ENCODE measurements at places on chromosomes 1 and 21. TPM values are rescaled to one million over a fixed set of nuclear protein-coding genes. Genes with fewer than 3 reads are reported as not detected.

Gene A3GALT2
- not detected for total RNA-seq

Gene ALPL
- 17.4 TPM for total RNA-seq

Gene RGS13
- 0.29 TPM for total RNA-seq

Gene PADI4
- not detected for total RNA-seq

Gene F11R
- 48.8 TPM for total RNA-seq

Gene OBSCN
- total RNA-seq = 40.0 TPM

Gene PADI1
- 0.33 TPM for total RNA-seq

Gene APP
- 546 TPM for total RNA-seq

Gene CLCA1
- total RNA-seq = not detected

Gene SYPL2
- total RNA-seq = 0.44 TPM

Gene SH2D5
- total RNA-seq = not detected

Gene DDX20
- 25.9 TPM for total RNA-seq

Gene ST3GAL3
- total RNA-seq = 23.0 TPM

Gene ECE1
- total RNA-seq = 112 TPM

Gene OR2T35
- total RNA-seq = not detected

Gene HLX
- 5.0 TPM for total RNA-seq

Gene EPHB2
- total RNA-seq = 1.3 TPM

Gene TAL1
- total RNA-seq = 2.3 TPM

Gene EFNA3
- 1.6 TPM for total RNA-seq

Gene S100A13
- total RNA-seq = 221 TPM

Gene SLC1A7
- not detected for total RNA-seq

Gene ADGRL4
- 21.2 TPM for total RNA-seq

Gene BCL10
- total RNA-seq = 23.6 TPM

Gene RXRG
- 0.16 TPM for total RNA-seq

Gene RUNX1
- total RNA-seq = 24.8 TPM

Gene NUP210L
- total RNA-seq = not detected

Gene IER5
- 6.9 TPM for total RNA-seq

Gene DCST1
- 0.66 TPM for total RNA-seq

Gene NMNAT2
- total RNA-seq = 2.4 TPM

Gene CD34
- 22.2 TPM for total RNA-seq

Gene SYNC
- 9.8 TPM for total RNA-seq

Gene CASQ2
- total RNA-seq = 2.6 TPM

Gene SYT11
- total RNA-seq = 8.2 TPM

Gene CNIH4
- 43.3 TPM for total RNA-seq

Gene RGS1
- total RNA-seq = 210 TPM

Gene PGLYRP3
- not detected for total RNA-seq

Gene SLC16A1
- 28.2 TPM for total RNA-seq

Gene ANGPTL1
- total RNA-seq = 137 TPM

Gene CCDC30
- 15.4 TPM for total RNA-seq

Gene ZP4
- total RNA-seq = not detected

Gene PTGFR
- 7.9 TPM for total RNA-seq

Gene EVA1C
- 30.2 TPM for total RNA-seq

Gene BSND
- total RNA-seq = not detected

Gene UBXN10
- total RNA-seq = 6.6 TPM

Gene ZC3H11A
- 154 TPM for total RNA-seq

Gene MFAP2
- 4.5 TPM for total RNA-seq

Gene TMEM269
- 0.16 TPM for total RNA-seq

Gene TNNT2
- 2.6 TPM for total RNA-seq

Gene SH2D1B
- total RNA-seq = 0.33 TPM

Gene TTLL10
- 0.33 TPM for total RNA-seq

Gene CLCNKB
- 0.88 TPM for total RNA-seq

Gene CYP4A22
- 0.66 TPM for total RNA-seq

Gene TENT5C
- 10.2 TPM for total RNA-seq

Gene LRRC47
- 34.2 TPM for total RNA-seq

Gene NHLH1
- total RNA-seq = not detected

Gene TMEM61
- 8.3 TPM for total RNA-seq

Gene MTMR11
- total RNA-seq = 13.8 TPM

Gene PRELP
- 27.4 TPM for total RNA-seq

Gene VSIG8
- total RNA-seq = 0.15 TPM
